ENCODE measurements at places on chromosomes 1 and 21. TPM values are rescaled to one million over a fixed set of nuclear protein-coding genes. Genes with fewer than 3 reads are reported as not detected.

The STUM gene
- total RNA-seq: 0.33 TPM

The RIIAD1 gene
- total RNA-seq: not detected

The SF3B4 gene
- total RNA-seq: 10.2 TPM

The CYP4X1 gene
- total RNA-seq: 23.0 TPM

DNA sequence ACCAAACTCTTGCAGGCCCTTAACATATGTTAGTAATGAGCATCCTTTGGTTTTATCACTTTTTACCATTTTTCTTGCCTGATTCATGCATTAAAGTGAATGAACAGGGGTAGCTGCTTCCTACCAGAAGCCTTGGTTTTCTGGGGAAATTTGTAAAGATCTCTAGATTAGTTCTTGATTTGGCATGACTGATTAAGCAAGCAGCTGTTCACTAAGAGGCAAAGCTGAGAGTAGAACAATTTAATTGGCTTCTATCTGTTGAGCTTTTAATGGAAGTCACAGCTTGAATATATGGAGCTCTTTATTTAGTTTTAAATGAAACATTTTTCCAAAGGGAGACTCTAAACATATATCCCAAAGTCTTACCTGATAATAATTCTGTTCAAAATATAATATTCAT is 23.6 kb downstream of the TLCD4 start:
- DNase-seq: no peak

GRCh38 chr1:243415663-243416408 is 160.0 kb downstream of the SDCCAG8 start:
- DNase-seq: no peak

GRCh38 chr1:160567858-160568682 is 11.2 kb downstream of the CD84 start:
- no peak for DNase-seq

GRCh38 chr1:239125027-239125426 is 261.3 kb upstream of the CHRM3 start:
- DNase-seq: no peak

DNA sequence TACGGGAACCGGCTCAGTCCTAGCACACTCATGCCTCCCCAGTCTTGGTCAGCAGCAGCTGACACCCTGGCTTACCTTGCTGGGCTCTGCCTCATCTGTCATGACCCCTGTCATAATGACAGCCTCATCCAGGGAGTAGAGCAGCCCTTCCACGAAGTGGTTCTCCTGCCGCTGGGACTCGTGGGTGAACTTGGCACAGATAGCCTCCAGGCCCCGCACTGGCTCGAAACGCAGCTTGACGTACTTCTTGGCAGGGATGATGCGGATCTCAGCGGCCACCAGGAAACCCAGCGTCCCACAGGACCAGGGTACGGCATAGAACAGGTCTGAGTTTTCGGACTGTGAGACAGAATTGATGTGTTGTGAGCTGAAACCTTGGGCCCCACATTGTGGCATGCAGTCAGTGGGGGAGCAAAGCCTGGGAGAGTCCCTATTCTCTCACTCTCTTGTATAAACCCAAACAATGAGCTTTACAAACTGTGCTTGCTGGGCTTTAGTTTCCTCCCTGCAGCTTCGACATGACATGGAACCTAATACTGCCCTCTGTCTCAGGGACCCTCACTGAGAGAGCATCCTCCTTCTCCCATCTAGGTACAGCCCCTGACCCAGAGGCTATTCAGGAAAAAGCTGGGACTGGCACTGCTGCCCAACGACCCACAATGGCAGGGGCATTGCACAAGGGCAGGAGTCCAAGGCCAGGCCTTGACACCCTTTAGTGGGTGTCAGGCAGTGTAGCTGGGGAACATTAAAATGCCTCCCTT is 15.5 kb downstream of the DHCR24 start:
- DNase-seq: no peak

- DNase-seq: no peak
Observed at GRCh38 chr1:26558685-26559048, 29.1 kb downstream of the RPS6KA1 start.

- DNase-seq: no peak
Observed at GRCh38 chr1:183636334-183636682, 725 bp upstream of the ARPC5 start.

Data from upper lobe of left lung (tissue), 6 donors.